ENCODE measurements at places on chromosomes 2 and 18. TPM values are rescaled to one million over a fixed set of nuclear protein-coding genes. Genes with fewer than 3 reads are reported as not detected.

MBD5 gene
- total RNA-seq, result 95.4 TPM

GRCh38 chr2:181786371-181787228 lies 104.9 kb upstream of the ITPRID2 start:
- DNase-seq, result no peak
- no peaks in the 10 kb centered on the region for H3K4me1 ChIP-seq
- H3K36me3 ChIP-seq, result no peaks in the 10 kb centered on the region
- no peak overlapping the region for H3K27ac ChIP-seq

DNA sequence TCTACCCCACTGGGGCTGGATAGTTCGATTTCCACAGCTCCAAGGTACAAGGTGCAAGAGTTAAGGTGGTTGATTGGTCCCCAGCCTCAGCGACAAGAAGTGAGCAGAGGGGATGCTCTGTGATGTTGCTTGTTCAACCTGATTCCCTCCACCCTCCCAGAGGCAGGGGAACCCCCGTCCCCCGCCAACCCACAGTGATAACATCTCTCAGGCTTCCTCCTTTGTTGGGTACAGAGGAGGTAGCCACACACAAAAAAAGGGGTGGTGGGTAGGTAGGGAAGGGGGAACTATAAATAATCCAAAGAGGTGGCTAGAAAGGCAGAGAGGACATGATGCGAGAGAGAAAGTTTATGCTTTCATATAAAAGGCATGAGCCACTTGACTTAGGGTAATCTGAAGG lies 192.9 kb upstream of the POU3F3 start:
- peaks cover 9% of the 10 kb centered on the region for H3K27me3 ChIP-seq
- no peak for DNase-seq
- H3K36me3 ChIP-seq, result no peaks in the 10 kb centered on the region
- no peak overlapping the region for H3K4me3 ChIP-seq

GRCh38 chr2:41881249-41881648 lies 166.6 kb upstream of the PKDCC start:
- no peak overlapping the region for H3K4me3 ChIP-seq
- H3K36me3 ChIP-seq, result no peaks in the 10 kb centered on the region
- peaks cover 26% of the 10 kb centered on the region for H3K4me1 ChIP-seq
- no peak overlapping the region for H3K27ac ChIP-seq

- H3K4me3 ChIP-seq, result peak overlapping the region; percentile 30
- H3K36me3 ChIP-seq, result peaks cover 6% of the 10 kb centered on the region
- no peak for DNase-seq
Measured at GRCh38 chr2:188295067-188295685, 3.5 kb downstream of the GULP1 start.

GCG gene
- total RNA-seq, result not detected

GRCh38 chr2:128597121-128597762 lies 278.6 kb upstream of the HS6ST1 start:
- no peak for DNase-seq
- no peaks in the 10 kb centered on the region for H3K4me1 ChIP-seq
- H3K4me3 ChIP-seq, result no peak overlapping the region
- H3K36me3 ChIP-seq, result no peaks in the 10 kb centered on the region
- no peaks in the 10 kb centered on the region for H3K27me3 ChIP-seq

CRYGD gene
- total RNA-seq, result 0.76 TPM

DNA sequence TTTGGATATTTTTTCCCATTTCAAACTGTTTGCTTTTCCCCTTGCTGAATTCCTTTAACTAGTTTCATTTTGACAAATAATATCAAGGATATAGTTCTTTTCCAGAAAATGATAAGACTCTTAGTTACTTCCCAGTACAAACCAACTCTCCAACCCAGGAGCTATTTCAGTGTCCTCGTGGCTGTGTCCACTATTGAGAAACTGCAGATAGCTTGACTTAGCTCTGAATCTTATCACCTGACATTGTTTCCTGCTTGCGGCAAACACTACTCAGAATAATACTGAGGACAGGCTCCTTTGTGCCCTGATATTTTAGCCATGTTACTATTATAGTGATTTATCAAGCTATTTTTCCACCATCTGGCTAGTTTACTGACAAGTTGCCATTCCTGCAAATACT lies 74.6 kb downstream of the KLF7 start:
- H3K36me3 ChIP-seq, result no peaks in the 10 kb centered on the region
- H3K27ac ChIP-seq, result peak overlapping the region; percentile 65
- H3K4me1 ChIP-seq, result peaks cover 69% of the 10 kb centered on the region
- H3K4me3 ChIP-seq, result peak overlapping the region; percentile 60
- H3K27me3 ChIP-seq, result peaks cover 19% of the 10 kb centered on the region
- DNase-seq, result no peak

NT5DC4 gene
- not detected for total RNA-seq

DNA sequence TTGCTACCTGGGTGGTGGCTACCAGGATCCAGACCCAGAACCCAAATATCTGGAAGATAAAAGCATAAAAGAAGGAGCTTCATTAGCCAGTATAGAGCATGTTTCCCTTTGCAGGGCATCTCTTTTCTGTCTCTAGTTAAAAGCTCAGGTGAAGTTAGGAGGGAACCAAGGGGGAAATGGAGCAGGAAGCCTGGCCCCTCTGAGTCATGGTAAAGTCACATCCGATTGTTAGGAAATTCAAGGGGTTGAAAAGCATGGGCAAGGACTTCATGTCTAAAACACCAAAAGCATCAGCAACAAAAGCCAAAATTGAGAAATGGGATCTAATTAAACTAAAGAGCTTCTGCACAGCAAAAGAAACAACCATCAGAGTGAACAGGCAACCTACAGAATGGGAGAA lies 126.9 kb downstream of the RPIA start:
- H3K36me3 ChIP-seq, result peaks cover 21% of the 10 kb centered on the region
- H3K27ac ChIP-seq, result no peak overlapping the region
- no peaks in the 10 kb centered on the region for H3K27me3 ChIP-seq
- H3K4me1 ChIP-seq, result no peaks in the 10 kb centered on the region

DNA sequence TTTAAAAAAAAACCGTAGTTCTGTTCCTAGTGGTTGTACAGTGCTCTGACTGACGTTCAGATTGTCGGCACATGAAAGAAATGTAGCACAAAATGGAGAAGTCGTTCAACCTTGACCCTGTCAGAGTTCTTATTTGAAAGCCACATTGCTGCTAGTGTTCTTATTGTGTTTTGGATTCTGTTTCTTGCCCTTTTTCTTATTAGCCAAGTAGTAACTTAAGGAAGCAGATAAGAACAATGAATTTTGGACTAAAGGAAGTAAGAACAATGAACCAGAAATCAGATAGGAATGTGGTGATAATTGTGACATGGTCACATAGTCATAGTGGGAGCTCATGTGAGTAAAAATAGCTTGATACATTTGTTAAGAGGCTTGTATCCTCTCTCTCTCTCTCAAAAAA lies 45.9 kb downstream of the RPIA start:
- H3K27me3 ChIP-seq, result no peaks in the 10 kb centered on the region
- H3K4me1 ChIP-seq, result peaks cover 17% of the 10 kb centered on the region
- H3K4me3 ChIP-seq, result no peak overlapping the region
- no peak for DNase-seq
- no peak overlapping the region for H3K27ac ChIP-seq
- H3K36me3 ChIP-seq, result peaks cover 9% of the 10 kb centered on the region

GRCh38 chr18:26477828-26478466 lies 70.4 kb downstream of the KCTD1 start:
- no peak overlapping the region for H3K27ac ChIP-seq
- DNase-seq, result no peak
- no peaks in the 10 kb centered on the region for H3K36me3 ChIP-seq
- H3K4me1 ChIP-seq, result peaks cover 6% of the 10 kb centered on the region

MC2R gene
- total RNA-seq, result not detected

C2orf66 gene
- 0.34 TPM for total RNA-seq

- no peak for DNase-seq
- peaks cover 26% of the 10 kb centered on the region for H3K4me1 ChIP-seq
- no peak overlapping the region for H3K4me3 ChIP-seq
- peaks cover 9% of the 10 kb centered on the region for H3K27me3 ChIP-seq
- H3K27ac ChIP-seq, result no peak overlapping the region
Measured at GRCh38 chr2:216031960-216032689, 18.8 kb upstream of the MREG start.

EHD3 gene
- 11.5 TPM for total RNA-seq

GRCh38 chr2:240450532-240451107 lies 15.2 kb downstream of the GPC1 start:
- DNase-seq, result peak; percentile 7
- H3K36me3 ChIP-seq, result no peaks in the 10 kb centered on the region
- no peak overlapping the region for H3K27ac ChIP-seq
- peak overlapping the region; percentile 21 for H3K4me3 ChIP-seq
